ENCODE measurements at places on chromosomes 16 and 17.

DNA sequence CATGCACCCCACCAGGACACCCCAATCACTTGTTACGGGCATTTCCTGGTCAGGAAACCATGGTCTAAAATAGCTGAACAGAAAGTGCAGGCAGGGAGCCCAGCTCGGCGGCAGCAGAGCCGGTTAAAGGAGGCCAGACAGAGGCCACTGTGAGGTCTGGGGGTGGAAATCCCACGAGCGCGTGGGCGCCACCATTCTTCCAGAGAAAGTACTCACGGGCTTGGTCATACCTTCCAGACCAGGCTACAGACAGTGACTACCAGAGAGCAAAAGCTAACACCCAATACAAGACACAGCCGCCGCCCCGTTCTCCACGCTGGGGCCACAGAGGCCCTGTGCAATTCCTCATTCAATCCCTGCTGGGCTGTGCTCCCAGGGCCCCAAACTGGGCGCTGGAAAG is 11.9 kb downstream of the CEP131 start:
- DNase-seq: no peak

DNA sequence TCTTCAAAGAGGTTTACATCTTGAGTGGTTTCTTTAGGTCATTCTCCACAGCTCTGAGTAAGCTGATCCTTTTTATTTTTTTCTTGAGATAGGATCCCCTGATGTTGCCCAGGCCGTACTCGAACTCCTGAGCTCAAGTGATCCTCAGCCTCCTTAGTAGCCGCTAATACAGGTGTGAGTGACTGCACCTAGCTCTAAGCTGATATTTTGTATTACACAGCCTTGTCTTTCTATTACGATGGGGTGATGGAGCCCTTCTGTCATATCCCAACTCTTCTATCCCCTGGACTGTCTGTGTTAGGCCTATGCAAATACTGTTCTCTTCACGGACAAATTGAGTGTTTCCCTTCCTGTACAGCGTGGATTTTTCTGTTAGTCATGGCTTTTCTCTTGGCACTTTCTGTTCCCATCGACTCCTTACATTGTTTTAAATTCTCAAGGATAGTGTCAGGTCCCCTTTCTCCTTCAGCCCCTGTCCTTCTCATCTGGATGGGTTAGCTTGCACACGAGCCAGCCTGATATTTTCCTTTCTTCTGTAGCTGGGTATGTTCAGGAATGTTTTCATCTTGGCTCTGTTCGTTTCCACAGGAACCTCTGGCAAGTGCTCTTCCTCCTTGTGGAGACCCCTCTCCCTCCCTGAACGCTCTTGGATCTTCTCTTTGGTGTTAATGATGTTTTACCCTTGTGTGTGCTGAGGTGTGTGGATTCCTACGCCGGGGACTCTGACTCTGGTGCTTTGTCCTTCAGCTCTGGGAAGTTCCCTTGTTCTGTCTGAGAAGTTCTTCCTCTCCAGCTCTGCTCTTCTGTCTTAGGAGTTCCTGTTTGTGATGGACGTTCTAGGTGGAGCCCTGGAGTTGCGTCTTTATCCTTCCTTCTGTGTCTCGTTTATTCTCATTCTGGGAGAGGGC is 2.3 kb downstream of the BANP start:
- no peak for DNase-seq

GRCh38 chr17:80214878-80215210 is 5.3 kb downstream of the SGSH start:
- no peak for DNase-seq

DNA sequence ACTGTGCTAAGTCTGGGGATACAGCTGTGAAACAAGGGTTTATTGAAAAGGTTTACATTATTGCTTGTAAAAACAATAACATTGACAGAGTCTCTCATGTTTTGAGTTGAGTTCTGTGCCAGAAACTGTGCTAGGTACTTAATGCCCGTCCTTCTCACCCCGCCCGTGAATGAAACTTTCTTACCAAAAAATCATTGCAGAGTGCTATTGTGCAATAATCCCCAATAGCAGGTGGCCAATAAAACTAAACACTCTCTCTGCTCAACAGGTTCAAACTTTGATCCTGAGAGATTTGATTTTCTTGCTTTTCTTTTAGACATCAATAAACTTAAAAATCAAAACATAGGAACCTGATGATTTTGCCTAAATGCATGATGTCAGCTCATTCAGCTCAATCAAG is 441.6 kb downstream of the HAPSTR1 start:
- DNase-seq: no peak

- no peak for DNase-seq
Measured at GRCh38 chr17:59001158-59001814, 105.4 kb downstream of the TRIM37 start.

DNA sequence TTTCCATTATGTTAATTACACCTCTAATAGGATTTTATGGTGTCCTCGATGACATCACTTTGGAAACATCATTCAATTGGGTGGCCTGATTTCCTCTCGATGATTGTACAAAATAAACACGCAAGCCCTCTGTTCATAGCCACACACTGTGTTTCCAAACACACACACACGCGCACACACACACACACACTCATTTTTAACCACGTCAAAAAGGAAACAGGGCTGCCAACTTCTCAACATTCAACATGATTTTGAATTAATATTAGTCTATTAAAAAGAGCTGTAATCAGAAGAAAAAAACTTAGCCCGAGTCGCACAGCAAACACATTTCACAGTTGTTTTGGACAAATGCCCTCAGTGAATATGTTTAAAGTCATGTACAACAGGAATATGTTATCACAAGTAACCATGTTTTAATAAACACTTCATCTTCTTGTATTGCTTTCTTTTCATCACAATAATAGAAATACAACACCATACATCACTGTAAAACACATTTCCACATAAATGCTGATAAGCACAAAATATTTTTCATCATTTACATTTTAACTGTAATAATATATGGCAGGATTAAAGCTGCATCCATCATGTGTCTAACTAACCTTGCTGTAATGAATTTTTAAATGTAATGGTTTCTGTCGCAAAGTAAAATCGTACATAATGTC is 219.1 kb upstream of the IRX3 start:
- no peak for DNase-seq

GRCh38 chr16:89074803-89075688 is 18.6 kb upstream of the ACSF3 start:
- no peak for DNase-seq

GRCh38 chr17:18960803-18961511 is 9.0 kb downstream of the SLC5A10 start:
- DNase-seq: peak; percentile 32

DNA sequence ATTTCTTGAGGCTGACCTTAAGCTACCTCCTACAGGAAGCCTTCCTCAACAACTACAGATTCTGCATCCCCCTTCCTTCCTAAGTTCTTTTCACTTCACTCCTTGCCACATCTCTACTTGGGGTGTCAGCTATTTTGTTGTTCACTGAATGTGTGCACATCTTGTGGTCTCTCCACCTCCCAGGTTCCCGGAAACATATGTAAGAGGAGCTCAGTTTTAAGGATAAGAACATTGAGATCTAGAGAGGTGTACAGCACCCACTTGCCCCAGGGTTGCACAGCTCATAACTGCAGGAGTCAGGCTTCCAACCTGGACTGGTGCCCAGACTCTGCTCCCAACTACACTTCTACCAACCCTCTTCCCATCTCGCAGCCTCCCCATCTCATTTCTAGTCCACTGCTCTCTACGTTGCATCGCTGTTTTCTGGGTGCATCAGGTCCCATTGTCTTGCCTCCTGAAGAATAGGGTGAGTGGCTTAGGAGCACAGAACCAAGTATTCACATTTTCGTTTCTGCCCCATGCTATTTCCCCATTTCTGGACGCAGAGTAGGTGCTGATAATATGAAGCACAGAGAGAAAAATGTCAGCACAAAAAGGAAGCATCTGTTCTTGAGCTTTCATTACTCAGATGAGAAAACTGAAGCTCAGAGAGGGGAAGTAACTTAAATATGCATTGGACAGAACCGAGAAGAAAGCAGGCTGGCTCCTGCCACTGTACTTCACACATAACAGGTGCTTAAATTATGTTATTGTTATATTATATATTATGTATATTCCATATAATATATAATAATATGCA is 292.0 kb upstream of the CCL2 start:
- DNase-seq: no peak

DNA sequence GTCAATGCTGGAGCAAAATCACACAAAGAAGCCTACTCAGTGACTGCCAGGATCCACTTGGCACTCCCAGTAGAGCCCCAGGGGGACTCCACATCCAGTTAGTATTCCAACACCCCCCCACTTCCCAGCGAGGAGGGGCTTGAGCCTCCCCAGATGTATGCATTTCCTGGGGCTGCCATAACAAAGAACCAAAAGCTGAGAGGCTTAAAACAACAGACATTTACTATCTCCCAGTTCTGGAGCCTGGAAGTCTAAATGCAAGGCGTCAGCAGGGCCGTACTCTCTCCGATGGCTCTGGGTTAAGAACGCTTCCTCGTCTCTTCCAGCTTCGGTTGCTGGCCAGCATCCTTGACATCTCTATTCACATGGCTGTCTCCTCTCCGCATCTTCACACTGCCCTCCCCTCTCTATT is 23.0 kb upstream of the GNA13 start:
- DNase-seq: no peak

Measured in fibroblast of skin of left quadriceps (primary cell).